ENCODE measurements at places on chromosomes 2 and 18. TPM values are rescaled to one million over a fixed set of nuclear protein-coding genes. Genes with fewer than 3 reads are reported as not detected.

DNA sequence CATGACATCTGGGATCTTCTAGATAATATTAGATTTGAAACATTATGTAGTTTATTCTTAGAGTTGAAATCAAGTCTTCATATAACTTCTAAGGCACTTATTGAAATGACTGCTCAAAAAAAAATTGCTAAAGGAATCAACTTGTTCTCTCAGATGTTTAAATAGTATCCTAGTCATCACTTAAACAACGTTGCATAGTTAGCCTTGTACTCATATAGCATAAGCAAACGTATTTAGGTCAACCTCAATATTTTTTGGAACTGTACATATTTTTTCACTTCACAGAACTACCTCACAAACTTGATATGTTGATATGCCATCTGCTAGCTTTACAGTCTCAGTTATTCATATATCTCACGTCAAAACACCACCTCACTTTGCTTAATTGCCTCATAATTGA, 47.1 kb upstream of the CREB1 start:
- no peak for DNase-seq

- DNase-seq = no peak
These were observed 7.0 kb upstream of the PAX3 start for GRCh38 chr2:222305516-222306392.

TWSG1 gene
- total RNA-seq = 12.1 TPM

- DNase-seq = no peak
These were observed 41.5 kb downstream of the SRSF7 start for GRCh38 chr2:38709567-38710194.

FBXO48 gene
- 1.0 TPM for total RNA-seq
